Activated naive CD4-positive, alpha-beta T cell treated with anti-CD3 and anti-CD28 coated beads for 36 hours (primary cell): ENCODE measurements at places on chromosomes 4 and X. TPM values are rescaled to one million over a fixed set of nuclear protein-coding genes. Genes with fewer than 3 reads are reported as not detected.

- DNase-seq: no peak
Observed at GRCh38 chr4:26367811-26368210, 47.0 kb downstream of the RBPJ start.

GRCh38 chr4:165621983-165622382 lies 243.2 kb downstream of the CPE start:
- no peak for DNase-seq

CFAP47 gene
- total RNA-seq: not detected

DNA sequence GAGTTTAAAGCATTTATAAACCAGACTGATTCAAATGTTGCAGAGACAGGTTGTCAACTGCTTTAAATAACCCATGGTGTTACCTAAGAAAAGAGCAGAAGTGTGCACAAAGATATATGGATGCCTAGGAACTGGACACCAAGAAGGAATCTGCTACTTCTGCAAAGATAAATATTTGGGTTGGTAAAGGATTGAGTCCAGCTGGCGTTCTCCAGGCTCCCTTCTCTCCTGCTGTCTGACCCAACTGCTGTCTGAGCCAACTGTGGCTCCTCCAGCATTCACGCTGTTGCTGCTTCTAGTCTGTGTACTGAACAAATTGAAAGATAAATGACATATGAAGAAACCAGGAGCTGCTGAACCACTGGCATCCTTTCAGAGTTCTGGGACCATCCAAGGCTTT lies 1167.8 kb upstream of the PRKX start:
- no peak for DNase-seq
